ENCODE measurements at places on chromosomes 2 and 18.

DNA sequence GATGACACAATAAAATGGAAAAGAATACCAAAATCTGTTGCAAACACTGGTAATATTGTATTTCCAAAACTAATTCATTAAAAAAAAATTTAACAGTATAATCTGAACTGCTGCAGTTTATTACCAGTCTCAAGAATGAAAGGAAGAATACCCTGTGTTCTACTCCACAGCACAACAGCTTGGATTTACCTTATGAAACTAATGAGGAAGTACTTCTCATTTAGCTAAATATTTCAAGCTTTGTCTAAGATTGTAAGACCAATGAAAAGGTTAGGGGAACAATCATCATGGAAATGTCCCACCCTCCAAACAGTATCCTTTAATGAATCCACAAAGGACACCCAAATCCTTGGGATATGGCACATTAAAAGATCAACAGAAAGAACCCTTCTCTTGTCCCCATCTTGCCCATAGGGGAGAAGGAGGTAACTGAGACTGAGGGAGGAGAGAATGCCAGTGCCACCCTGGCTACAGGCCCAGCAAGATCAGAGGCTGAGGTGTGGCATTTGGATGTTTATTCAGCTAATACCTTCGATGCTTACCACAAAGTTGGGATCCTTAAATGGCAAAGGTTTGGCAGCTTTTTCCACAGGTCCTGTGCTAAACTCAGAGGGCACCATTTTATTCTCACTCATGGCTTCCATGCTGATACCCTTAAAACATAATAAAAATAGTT, 17.7 kb downstream of the INO80C start:
- no peak for DNase-seq

DNA sequence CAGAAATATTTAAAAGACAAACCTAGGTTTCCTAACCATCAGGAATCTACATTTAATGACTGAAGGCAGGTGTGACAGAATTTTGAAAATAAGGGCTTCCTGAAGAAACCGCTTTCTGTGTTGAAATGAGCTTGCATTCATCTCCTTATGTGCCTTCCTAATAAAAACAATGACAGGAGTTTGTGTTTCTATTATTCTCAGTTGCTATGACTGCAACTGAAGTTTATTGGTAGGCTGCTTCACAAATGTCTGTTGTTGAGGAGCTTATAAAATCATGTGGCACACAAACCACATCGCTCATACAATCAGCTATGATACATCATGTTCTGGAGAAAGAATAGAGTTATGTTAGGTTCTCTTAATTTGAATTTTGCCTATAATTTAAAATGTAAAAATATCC, 362.7 kb upstream of the SLC8A1 start:
- no peak for DNase-seq

- no peak for DNase-seq
Observed at GRCh38 chr18:61308795-61309393, 24.3 kb upstream of the CDH20 start.

DNA sequence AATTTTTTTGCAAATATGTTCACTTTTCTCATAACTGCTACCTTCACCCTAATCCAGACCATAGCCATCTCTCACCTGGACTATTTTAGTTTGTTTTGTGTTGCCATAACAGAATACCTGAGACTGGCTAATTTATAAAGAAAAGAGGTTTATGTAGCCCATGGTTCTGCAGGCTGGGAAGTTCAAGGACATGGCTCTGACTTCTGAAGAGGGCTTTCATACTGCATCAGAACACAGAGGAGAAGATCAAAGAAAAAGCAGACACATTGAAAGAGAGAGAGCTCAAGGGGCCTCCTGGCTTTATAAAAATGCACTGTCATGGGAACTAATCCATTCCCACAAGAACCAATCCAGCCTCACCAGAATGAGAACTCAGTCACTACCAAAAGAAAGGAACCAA, 25.0 kb upstream of the DDX18 start:
- DNase-seq: no peak

- DNase-seq: no peak
Observed at GRCh38 chr2:104678181-104678580, 175.7 kb upstream of the POU3F3 start.

DNA sequence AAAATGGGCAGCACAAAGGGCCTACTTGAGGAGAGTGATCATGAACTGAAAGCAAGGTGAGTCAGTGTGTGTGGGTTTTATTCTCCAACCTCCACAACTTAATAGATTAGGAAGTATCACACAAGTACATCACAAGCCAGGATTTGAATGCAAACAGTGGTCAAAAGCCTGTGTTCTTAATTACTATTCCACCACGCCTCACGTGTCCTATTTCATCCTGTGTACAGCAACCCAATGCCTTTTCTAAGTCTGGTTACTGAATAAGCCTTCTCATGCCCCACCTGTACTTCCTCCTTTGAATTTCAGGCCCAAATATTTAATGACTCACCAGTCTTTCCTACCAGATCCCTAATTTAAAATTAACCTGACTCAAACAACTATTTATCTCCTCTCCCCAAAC, 755.7 kb upstream of the SLC8A1 start:
- DNase-seq: no peak

DNA sequence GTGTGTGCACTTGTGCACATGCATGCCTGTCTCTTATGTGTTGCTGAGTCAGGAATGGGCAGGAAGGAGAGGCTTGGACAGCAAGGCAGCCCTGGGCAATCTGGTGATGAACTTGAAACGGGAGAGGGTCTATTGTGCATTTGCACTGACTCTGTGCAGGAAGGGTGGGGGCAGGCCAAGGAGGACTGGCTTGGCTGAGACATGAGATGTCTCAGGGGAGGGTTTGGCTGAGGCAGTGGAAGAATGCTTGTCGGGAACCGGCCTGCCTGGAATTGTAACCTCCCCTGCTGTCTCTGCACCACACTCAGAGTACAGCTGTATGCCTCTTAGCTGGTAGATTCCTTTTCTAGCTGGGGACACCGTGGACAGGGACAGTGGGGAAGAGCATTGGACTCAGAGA, 176.1 kb upstream of the TNP1 start:
- no peak for DNase-seq

GRCh38 chr18:70058916-70059315, 111.2 kb upstream of the CD226 start:
- DNase-seq: no peak

DNA sequence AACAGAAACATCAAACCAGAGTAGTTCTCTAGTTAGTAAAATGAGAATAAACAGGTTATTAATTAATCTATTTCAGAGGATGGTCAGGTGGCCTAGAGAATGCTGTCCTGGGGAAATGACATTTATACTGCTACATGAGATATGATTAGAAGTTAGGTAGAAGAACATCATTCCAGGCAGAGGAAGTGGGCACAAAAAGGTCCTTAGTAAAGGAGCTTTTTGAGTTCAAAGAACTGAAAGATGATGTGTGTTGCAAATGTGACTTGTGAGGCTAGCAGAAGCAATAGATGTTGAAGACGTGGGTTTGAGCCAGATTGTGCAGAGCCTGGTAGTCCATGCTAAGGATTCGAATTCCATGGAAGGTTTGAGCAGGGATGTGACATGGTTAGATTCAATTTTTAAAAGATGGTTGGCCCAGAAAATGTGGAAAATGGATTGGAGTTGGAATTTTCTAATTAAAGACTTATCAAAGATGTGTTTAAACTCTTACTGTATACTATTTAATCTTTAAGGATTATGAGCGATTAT, 34.2 kb downstream of the RAB10 start:
- no peak for DNase-seq

DNA sequence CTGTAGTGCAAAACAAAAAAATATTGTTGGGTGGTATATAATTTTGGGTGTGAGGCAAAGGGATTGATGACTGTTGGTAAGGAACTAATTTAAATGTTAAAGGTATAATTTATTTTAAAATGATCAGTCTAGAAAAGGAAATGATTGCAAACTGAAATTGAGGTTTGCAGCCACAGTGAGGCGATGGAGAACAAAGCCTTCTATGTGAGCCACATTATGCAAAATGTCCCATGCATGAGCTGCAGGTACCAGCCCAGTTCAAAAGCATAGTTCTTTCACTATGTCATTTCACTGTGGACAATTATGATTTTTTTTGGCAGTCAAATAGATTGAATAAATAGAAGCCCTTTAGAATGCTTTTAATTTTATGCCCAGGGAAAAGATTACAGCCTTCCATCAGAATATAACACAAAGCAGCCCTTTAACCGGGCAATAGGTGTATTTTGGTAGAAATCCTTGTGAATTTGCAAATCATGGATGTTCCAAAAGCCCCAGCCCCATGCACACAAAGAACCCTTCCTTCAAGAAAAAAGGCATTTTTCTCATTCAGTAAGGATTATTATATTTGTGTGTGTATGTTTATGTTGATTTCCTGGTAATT, 1.7 kb downstream of the MAP2 start:
- peak; percentile 38 for DNase-seq

GRCh38 chr18:39938676-39939608, 2016.1 kb upstream of the PIK3C3 start:
- no peak for DNase-seq

DNA sequence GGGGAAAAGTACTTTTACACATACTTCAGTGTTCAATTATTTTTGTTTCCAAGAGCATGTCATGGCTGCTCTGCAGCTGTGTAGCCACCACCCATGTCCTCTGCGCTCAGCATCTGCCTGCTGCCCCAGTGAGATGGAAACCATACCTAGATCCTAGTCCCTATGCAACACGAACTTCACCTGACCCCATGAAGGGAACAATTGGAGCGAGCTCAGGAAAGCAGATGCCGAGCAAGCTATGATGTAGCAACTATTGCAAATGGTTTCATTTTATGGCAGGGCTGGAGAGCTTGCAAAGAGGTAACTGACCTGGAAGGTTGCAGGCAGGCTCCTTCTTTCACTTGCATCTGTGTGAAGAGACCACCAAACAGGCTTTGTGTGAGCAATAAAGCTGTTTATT, 1.3 kb upstream of the CCDC141 start:
- no peak for DNase-seq

GRCh38 chr18:45962461-45962860, 4.7 kb downstream of the EPG5 start:
- no peak for DNase-seq

GRCh38 chr2:128504246-128505149, 185.8 kb upstream of the HS6ST1 start:
- DNase-seq: peak; percentile 10

DNA sequence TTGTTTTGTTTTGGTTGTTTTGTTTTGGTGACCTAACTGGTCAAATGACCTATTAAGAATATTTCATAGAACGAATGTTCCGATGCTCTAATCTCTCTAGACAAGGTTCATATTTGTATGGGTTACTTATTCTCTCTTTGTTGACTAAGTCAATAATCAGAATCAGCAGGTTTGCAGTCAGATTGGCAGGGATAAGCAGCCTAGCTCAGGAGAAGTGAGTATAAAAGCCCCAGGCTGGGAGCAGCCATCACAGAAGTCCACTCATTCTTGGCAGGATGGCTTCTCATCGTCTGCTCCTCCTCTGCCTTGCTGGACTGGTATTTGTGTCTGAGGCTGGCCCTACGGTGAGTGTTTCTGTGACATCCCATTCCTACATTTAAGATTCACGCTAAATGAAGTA, at the start of gene TTR:
TSS of gene TTR (plus strand) at position 250 of the 400 bp plus-strand sequence. CDS start at position 276, 26 bp downstream.
- no peak for DNase-seq

DNA sequence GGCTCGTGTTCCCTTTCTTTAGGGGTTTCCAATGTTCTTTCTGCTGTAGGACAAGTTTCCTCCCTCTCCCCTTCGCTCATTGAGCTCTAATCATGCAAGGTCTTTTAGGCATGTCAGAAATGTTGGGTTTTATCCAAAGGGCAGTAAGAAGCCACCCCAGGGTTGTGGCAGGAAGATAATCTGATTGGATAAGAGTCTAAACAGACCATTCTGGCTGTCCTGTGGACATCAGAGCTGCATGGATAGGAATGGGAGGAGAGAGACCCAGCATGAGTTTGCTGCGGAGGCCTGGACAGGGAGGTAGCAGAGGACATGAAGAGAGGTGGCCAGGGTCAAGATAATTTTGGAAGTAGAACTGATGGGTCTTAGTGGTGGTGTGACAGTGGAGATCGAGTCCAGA, 88.2 kb downstream of the ACKR3 start:
- DNase-seq: no peak

- no peak for DNase-seq
Observed at GRCh38 chr18:9001209-9001608, 101.3 kb upstream of the NDUFV2 start.

DNA sequence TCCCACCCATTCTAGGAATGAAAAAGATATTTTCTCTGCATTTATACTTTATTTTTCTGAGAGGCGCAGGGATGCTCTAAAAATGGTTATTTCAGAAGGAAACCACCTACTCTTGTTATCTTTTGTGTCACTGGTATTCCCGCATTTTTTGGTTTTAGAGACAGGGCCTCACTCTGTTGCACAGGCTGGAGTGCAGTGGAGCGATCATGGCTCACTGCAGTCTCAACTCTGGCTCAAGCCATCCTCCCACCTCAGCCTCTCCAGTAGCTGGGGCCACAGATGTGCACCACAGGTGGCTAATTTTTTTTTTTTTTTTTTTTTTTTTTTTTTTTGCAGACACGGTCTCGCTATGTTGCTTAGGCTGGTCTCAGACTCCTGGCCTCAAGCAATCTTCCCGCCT, 135.9 kb downstream of the NCK2 start:
- DNase-seq: no peak

GRCh38 chr2:69798290-69798908, 31.1 kb upstream of the GMCL1 start:
- no peak for DNase-seq

DNA sequence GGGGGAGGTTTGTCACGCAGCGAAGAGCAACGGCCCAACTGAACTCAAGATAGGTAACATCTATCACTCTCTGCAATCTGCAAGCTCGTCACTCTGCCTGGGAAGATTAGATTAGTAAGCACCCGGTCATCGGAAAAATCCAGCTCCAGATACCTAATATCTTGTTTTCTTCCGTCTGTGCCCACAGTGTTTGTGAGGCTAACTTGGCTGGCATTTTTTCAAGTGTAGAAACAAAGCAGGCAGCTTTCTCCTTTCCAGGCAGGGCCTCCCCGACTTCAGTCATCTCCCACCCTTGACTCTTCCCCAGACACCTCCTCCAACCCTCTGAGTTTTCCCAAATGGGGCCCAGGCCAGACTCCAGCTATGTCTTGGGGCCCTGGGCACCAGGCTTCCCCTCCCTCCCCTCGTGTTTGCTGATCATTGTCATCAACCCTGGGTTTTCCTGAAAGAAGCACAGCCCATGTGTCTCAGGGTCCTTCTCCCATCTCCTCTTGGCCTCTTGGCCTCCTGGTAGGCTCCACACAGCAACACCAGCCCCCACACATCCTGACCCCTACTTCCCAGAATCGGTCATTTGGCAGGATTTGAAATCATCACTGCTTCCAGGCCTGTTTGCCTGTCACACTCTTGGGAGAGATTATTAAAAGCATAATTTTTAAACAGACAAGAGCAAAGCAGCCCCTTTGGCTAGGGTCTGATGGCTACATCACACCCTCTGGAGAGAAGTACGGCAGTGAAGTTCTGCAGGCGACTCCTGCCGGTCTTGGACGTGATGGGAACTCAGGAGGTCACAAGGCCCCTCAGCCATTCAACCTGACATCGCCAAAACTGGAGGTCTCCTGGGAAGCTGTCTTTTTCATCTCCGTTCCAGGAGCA, 144.9 kb upstream of the ID2 start:
- no peak for DNase-seq

All from COR-L47 (cell line).